ENCODE measurements at places on chromosomes 2 and 18.

- DNase-seq = no peak
Observed at GRCh38 chr18:63869374-63869773, 18.1 kb upstream of the SERPINB2 start.

- DNase-seq = no peak
Observed at GRCh38 chr2:112601754-112602153, 17.3 kb downstream of the CHCHD5 start.

GRCh38 chr2:152481881-152482583, 147.1 kb downstream of the FMNL2 start:
- no peak for DNase-seq

DNA sequence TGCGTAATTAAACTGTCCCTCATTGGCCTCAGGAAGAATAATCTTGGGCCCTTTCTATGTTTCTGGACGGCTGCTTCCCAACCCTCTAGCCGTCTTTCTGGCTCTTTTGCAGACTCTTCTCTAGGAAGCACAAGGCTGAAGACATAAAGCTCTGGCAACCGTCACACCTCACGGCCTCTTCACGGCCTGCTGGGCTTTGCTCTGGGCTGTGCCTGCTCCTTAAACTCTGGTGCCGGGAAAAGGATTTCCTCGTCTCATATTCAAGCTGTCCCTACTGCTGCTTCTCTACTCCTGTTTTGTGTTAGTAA, 36.0 kb upstream of the WIPF1 start:
- peak; percentile 54 for DNase-seq

GRCh38 chr2:112714836-112715631, 5.8 kb upstream of the NT5DC4 start:
- no peak for DNase-seq

GRCh38 chr18:35352283-35352682, 8.1 kb upstream of the ZNF24 start:
- no peak for DNase-seq

- DNase-seq = no peak
Observed at GRCh38 chr2:203501873-203502272, 33.2 kb downstream of the RAPH1 start.

- DNase-seq = peak; percentile 5
Observed at GRCh38 chr2:59296279-59296678, 1055.2 kb upstream of the FANCL start.

Data from ELF-1 (cell line).